ENCODE measurements at places on chromosomes 3 and 15.

GRCh38 chr15:96340598-96341512, 10.4 kb downstream of the NR2F2 start:
- no peak for DNase-seq

GRCh38 chr3:108472001-108472591, 38.3 kb downstream of the MYH15 start:
- peak; percentile 54 for DNase-seq

DNA sequence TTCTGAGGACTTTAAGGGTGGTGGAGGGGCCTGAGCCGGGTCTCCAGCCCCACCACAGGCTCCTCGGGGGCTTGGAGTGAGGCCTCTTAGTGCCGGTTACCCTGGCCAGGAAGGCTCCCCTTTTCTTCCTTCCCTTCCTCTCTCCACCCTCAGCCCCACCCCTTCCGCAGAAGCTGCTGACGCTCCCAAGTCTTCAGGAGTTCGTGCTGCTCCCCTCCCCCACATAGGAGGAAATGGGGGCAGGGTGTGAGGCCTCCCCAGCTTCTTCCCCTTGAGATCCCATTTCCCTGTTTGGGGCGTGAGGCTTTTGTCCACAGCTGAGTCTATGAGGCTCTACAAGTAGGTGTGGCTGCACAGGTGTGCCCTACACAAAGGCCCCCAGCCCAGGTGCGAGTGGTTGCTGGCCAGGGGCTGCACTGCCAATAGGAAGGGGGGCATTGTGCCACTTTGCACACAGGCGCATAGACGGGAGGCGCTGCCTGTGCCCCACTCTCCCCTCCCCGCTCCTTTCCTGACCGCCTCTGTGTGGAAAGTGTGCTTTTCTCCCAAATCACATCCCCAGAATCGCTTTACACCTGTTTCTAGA, 915 bp upstream of the CALML4 start:
- no peak for DNase-seq

- no peak for DNase-seq
These were observed 5.7 kb downstream of the TNFAIP8L3 start for GRCh38 chr15:51089041-51089440.

DNA sequence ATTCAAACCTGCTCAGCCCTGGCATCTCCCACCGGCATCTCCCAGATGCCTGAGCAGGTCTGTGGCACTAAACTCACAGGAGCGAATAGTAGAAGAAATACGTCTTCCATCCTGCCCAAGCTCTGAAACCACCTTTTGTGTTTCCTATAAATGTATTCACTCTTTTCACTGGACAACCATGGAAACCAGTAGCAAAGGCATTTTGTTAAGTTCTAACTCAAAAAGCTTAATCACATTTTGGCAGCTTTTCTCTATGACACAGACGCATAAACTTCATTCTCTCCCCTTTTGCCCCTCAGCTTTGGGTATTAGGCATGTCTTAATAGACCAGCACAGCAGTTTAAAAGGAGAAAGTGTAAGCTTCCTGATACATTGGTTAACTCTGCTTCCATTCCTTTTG, 24.5 kb upstream of the ARNT2 start:
- no peak for DNase-seq

DNA sequence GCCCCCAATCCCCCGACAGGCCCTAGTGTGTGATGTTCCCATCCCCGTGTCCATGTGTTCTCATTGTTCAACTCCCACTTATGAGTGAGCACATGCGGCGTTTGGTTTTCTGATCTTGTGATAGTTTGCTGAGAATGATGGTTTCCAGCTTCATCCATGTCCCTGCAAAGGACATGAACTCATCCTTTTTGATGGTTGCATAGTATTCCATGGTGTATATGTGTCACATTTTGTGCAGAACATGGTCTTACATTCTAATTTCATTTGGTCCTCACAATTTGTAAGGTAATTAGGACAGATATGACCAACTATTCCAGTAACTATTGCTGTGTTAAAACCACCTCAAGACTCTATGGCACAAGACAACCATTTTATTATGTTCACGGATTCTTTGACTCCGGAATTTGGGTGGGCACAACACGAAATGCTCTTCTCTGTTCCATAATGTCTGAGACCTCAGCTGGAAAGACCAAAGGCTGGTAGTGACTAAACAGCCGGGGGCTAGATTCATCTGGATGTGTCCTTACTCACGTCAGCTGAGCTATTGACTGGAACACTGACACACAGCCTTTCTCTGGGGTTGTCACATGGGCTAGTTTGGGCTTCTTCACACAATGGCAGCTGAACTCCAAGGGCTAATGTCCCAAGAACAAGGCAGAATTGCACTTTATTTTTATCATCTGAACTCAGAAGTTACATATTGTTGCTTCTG, 13.6 kb upstream of the GLCE start:
- no peak for DNase-seq

DNA sequence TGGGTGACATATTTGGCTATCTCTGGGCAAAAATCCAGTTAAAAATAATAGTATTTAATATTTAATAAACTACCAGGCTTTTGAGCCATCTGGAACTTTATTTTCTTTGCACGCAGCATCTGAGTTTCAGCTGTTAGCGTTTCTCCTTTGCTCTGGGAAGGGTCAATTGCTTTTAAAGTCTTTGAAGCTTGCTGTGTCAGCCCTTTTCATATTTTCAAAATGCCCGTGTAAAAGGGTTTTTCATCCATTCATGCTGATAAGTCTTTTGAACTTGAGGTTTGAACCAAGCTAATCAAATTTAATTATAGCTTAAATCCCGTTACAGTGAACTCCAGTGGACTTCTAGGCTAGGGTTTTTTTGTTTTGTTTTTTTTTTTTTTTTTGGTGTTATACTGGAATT, 79.1 kb downstream of the SLC25A26 start:
- no peak for DNase-seq

GRCh38 chr3:144162042-144162441, 190.4 kb downstream of the DIPK2A start:
- DNase-seq, result peak; percentile 39

- no peak for DNase-seq
These were observed 15.8 kb upstream of the CYP11A1 start for GRCh38 chr15:74383286-74383685.

DNA sequence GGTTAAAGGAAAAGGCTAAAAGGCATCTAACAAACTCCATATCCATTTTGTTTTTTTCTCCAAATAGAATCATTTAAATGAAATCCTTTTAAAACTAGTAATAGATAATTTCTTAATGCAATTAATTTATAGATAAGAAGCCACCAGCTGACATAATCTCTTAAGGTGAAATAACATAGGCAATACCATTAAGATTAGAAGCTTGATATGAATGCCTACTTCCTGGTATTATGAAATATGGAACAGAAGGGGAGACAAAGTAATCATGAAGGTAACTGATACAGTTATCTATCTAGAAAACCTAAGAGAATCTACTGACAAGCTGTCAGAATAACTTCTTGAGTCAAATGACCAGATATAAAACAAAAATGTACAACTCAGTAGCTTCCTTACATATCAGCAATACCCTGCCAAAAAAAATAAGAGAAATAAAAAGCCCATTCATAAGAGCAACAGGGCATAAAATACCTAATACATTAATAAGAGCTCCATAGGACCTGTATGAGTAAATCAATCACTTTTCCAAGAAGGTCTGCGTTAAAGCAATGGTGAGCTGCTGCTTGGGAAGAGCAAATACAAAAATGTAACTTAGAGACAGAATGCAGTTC, 10.7 kb downstream of the EHD4 start:
- DNase-seq, result no peak

- DNase-seq, result no peak
These were observed 593.3 kb downstream of the FHIT start for GRCh38 chr3:60657972-60658371.

- DNase-seq, result no peak
These were observed 97.3 kb downstream of the NEK10 start for GRCh38 chr3:27271890-27272289.

GRCh38 chr3:156685752-156686151, 11.4 kb downstream of the TIPARP start:
- DNase-seq, result no peak

DNA sequence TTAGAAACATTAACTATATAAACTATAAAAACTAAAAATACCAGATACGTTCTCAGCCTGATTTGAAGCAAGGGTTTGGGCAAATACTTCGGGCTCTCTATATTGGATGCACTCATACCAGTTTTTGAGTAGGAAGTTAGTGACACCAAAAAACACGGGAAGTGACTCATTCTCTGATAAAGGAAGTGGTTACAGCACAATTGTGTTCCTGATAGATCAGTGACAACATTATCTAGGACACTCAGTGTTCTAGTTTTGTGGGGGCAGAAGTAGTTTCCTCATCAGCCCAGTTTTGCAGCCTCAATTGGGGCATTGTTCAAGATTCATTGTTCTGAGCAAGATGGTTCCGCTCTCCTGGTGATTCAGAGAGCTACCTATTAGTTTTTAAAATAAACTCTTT, 469.6 kb upstream of the DPPA4 start:
- DNase-seq, result no peak

- no peak for DNase-seq
These were observed 26.3 kb downstream of the KPNA1 start for GRCh38 chr3:122488262-122488973.

DNA sequence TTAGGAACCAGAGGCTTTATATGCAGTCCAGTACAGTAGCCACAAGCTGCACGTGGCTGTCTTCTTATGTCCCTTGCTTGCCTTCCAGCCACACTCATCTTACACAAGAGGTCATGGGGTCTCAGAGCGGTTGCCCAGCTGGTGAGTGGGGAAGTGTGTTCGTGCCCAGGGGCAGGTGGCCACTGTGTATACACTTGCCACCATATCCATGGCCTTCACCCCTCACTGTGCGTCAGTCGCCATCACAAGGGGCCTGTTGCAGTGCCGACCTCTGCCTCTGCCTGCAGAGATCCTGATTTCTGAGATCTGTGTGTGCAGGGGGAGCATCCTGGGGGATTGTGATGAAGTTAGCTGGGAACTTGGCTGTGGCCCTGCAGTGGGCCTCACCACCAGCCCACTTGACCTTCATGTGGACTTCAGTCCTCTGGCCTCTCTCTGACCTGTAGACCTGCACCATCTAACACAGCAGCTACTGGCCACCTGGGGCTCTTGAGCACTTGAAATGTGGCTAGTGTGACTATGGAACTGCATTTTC, 43.1 kb upstream of the SACM1L start:
- DNase-seq, result no peak

- DNase-seq, result no peak
These were observed 62.5 kb downstream of the LRRC49 start for GRCh38 chr15:70955151-70955550.

DNA sequence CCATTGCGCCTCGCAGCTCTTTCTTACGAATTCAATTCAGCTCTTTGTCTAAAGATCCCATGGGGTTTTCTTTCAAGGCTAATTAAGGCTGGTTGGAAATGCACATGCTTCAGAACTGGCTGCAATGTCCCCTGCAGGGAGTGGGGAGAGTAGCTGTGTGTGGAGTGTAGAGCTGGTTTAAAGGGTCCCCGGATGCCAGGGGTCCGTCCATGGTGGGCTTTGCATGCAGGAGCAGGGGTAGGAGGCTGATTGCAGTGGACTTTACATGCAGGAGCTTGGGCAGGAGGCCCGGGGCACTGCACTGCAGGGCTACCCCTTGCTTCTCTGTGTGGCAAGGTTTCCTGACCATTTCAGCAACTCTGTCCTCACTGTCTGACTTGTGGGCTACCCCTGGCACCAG, 261.6 kb upstream of the LYSMD4 start:
- no peak for DNase-seq

- no peak for DNase-seq
These were observed 164.5 kb downstream of the PTPRG start for GRCh38 chr3:61725851-61726333.

- no peak for DNase-seq
These were observed 37.1 kb downstream of the REC114 start for GRCh38 chr15:73480050-73480449.

GRCh38 chr3:61559136-61559731, 2.1 kb upstream of the PTPRG start:
- no peak for DNase-seq

- no peak for DNase-seq
These were observed 9.4 kb upstream of the MESP1 start for GRCh38 chr15:89760303-89761008.

DNA sequence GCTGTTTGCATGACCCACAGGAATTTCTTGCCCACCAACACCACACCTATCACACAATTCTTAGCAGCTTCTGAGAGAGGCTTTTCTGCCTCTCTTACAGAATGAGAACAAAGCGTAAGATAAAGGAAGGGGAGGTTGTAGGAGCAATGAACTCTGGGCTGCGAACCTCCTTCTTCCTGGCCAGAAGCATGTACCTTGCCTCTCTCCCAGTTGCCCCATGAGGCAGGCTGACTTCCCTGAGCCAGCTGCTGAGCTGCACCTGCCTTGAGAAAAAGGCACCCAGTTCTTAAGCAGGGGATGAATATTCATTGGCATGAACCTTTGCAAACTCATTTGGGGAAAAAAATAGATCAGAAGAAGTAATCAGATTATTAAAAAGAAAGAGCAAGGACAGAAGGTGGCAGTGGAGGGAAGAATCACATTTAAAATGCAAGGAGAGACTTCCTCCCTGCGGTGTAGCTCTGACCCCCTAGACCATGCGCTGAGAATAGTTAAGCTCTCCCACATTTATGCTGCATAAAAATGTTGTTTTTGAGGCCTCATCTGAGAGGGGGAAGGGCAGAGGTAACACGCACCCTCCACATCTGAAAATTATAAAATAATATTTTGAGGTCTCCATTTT, 304.8 kb downstream of the EPHB1 start:
- no peak for DNase-seq

DNA sequence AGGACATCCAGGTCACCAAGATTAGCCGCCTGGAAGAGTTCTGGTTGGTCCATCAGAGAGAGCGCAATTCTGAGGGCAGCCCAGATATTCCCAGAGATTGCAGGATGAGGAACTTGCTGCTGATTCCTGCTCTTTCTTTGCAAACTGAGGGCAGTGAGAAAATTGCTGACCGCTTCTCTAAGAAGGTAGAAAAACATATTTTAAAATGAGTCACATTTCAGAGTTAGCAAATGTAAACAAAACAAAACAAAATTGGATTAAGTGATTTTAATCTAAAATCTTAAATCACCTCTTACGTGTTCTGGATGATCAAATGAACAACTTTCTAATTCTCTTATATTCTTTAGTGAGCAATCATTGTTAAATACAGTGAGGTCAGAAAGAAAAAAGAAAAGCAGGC, 149.0 kb downstream of the USP13 start:
- no peak for DNase-seq

DNA sequence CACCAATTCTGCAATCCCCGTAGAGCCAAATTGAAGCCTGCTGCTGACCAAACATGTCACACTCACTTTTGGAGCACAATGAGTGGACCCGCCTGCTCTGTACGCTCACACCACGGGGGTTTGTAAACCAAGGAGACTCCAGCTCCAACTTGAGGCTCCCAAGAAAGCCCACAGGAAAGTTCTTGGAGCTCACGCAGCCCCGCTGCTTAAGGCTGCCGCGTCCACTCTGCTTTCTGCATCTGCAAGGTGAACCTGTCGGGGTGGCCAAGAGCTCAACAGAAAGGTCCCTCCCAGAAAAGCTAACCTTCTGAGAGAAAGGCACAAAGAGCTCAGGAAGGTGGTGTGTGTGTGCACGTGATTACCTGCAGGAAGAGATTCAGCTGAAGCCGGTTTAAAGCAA, 94.9 kb downstream of the PCSK6 start:
- no peak for DNase-seq

Measured in AG09319 (cell line).